ENCODE measurements at places on chromosomes 1 and 21. TPM values are rescaled to one million over a fixed set of nuclear protein-coding genes. Genes with fewer than 3 reads are reported as not detected.

The TMIGD3 gene
- total RNA-seq, result not detected

The LCE3E gene
- not detected for total RNA-seq

The KRTAP12-2 gene
- total RNA-seq, result not detected

The TRAF3IP3 gene
- total RNA-seq, result not detected

The PTPN14 gene
- total RNA-seq, result 10.4 TPM

All from A549 treated with DMSO at 1 μM for 4 hours (cell line).